Keratinocyte (primary cell): ENCODE measurements at places on chromosomes 2 and 18.
A peak's percentile ranks its signal among the peaks of the same experiment; 100 is the strongest.

- no peak for DNase-seq
Measured at GRCh38 chr2:221911321-221911720, 339.2 kb upstream of the EPHA4 start.

- DNase-seq = no peak
Measured at GRCh38 chr18:11607906-11608305, 1.5 kb upstream of the SLC35G4 start.

DNA sequence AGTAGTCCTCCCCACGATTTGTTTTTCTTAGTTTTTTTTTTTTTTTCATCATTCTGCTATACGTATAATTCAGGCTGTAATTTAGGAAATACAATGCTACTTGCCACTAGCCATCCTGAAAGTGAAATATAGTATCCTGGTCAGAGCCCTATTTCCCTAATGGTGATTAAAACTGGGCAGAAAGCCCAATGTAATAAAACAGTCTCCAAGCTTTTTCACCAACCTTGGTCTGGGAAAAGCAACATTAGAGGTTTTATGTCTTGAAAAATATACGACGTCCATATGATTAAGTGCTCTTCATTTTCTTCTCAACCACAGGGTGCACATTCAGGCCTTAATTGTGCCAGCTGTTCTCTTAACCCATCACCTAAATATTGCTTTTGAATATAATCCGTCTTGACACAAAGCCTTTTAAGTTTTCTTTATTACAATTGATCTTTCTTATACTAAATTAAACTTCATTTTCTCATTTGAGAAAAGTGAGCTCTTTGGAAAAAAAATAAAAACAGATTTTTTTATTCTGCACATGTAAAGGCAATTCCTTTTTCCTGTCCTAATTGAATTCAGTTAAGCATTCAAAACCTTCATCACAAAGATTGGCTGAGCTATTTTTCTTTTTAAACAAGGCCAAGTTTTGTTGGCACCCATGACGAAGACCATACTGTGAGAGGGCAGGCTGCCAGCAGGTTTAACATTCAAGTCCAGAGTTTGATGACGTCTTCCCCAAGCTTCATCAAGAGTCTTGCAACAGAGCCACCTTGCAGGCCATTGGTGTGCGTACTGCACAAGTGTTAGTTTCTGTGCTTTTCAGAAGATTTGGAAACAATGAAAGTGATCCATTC is 52.7 kb downstream of the MAP2 start:
- no peak for DNase-seq

- no peak for DNase-seq
Measured at GRCh38 chr2:241308267-241308666, 7.2 kb downstream of the HDLBP start.

- DNase-seq = no peak
Measured at GRCh38 chr18:73059280-73059679, 191.5 kb upstream of the NETO1 start.

- DNase-seq = no peak
Measured at GRCh38 chr2:195620501-195620900, 36.5 kb upstream of the SLC39A10 start.

- no peak for DNase-seq
Measured at GRCh38 chr2:83565181-83565580, 893.9 kb downstream of the SUCLG1 start.

GRCh38 chr2:143371616-143372015 is 242.4 kb downstream of the ARHGAP15 start:
- no peak for DNase-seq

DNA sequence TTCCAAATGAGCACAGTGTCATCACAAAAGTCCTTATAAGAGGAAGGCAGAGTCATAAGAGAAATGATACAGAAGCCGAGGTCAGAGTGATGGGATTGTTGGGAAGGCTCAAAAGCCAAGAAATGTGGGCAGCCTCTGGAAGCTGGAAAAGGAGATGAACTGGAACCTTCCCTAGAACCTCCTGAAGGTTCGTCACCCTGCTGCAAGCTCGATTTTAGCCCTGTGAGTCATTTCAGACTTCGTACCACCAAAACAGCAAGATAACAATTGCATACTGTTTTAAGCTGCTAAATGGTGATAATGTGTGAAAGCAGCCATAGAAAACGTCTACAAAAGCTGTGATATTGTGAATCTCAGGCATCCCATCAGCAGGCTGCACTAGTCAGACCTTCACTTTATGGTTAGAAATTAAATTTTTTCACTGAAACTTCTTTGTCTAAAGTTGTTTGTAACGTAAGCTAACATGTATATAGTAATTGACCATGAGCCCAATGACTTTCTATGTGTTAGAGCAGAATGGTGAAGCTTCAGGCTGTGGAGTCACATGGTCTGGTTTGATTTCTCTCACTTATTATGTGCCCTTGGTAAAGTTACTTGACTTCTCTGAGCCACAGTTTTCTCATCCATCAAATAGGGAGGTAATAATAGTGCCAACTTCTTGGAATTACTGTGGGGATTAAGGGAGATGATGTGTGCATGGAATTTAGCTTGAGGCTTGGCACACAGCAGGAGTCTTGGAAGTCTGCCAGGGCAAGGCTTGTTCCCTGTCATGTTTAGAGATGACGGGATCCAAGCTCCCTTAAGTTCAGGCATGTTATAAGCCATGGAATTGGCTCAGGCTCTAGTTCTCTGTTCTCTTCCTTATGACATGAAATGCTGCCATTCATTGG is 132.0 kb upstream of the CCDC195 start:
- peak; percentile 94 for DNase-seq

GRCh38 chr2:151786077-151786476 is 42.1 kb downstream of the ARL5A start:
- DNase-seq = no peak

DNA sequence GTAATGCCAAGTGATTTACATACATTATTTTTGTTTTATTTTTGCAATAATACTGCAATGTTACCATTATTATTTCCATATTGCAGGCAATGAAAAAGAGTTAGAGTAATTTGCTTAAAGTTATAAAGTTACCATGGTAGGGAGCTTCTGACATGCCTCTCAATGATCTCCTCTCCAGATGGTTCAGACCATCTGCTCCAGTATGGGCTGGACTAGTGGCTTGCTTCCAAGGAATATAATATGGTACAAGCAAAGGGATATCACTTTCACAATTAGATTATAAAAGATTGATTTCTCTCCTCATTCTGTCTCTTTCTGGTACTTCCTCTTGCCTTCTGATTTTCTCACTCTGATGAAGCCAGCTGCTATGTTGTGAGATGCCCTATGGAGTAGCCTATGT is 245.4 kb downstream of the INSIG2 start:
- no peak for DNase-seq

GRCh38 chr18:65725251-65726050 is 25.4 kb upstream of the CDH7 start:
- no peak for DNase-seq

- DNase-seq = no peak
Measured at GRCh38 chr2:174669336-174669735, 71.7 kb upstream of the WIPF1 start.
